Smooth muscle cell of the umbilical artery (primary cell): ENCODE measurements at places on chromosomes 16 and 17. TPM values are rescaled to one million over a fixed set of nuclear protein-coding genes. Genes with fewer than 3 reads are reported as not detected.

The LGALS9B gene
- not detected in 2 replicates for total RNA-seq

The SMIM5 gene
- not detected in 2 replicates for total RNA-seq

The CYLD gene
- total RNA-seq, result 46.0 and 66.2 TPM in 2 replicates

The ITGAX gene
- total RNA-seq, result not detected in 2 replicates

The TBC1D3I gene
- total RNA-seq, result 0.18 TPM in 1 of 2 replicates, not detected in the other

The RHBDF1 gene
- 24.6 and 49.9 TPM in 2 replicates for total RNA-seq

The SMIM36 gene
- not detected in 2 replicates for total RNA-seq

The CCT6B gene
- total RNA-seq, result 0.51 and 1.2 TPM in 2 replicates

The NEUROD2 gene
- not detected in 2 replicates for total RNA-seq
